Right ventricle myocardium inferior (tissue), 1 donor: ENCODE measurements at places on chromosomes 12 and 14. TPM values are rescaled to one million over a fixed set of nuclear protein-coding genes. Genes with fewer than 3 reads are reported as not detected.

DNA sequence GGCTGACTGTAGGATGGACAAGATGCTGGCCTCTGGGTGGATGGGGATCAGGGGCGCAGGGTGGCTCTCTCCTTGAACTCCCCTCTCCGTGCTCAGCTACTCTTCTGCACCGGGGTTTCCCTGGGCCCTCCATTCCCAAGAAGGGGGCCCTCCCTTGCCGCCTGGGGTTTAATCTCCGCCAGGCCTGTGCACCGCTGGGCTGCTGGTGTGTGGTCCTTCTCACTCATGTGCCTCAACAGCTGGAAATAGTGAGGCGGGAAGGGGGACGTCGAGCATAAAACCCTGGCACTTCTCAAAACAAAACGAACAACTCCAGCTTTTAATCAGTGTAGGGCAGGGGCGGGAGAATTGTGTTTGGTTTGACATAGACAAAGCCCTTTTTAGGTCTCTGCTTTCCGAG lies 19.0 kb upstream of the SMOC1 start:
- no peak for DNase-seq

DNA sequence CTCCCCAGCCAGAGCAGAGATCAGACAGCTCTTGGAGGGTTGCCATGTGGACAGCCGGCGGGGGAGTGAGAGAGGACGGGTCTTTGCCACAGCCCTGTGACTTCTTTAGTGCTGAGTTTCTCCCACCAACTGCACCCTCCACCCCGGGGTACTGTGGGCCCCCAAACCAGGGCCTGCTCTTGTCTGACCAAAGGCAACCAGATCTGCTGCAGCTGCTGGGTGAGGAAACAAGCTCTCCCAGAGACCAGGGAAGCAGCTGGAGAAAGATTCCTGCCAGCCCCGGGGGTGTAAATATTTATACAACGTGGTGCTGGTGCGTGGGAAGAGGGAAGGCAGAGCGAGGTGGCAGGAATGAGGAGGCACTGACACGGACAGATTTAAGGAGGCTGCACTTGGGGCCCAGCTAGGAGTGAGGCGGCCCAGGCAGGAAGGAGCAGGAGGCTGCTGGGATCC lies 14.3 kb upstream of the ZFP36L1 start:
- DNase-seq, result peak; percentile 76

DNA sequence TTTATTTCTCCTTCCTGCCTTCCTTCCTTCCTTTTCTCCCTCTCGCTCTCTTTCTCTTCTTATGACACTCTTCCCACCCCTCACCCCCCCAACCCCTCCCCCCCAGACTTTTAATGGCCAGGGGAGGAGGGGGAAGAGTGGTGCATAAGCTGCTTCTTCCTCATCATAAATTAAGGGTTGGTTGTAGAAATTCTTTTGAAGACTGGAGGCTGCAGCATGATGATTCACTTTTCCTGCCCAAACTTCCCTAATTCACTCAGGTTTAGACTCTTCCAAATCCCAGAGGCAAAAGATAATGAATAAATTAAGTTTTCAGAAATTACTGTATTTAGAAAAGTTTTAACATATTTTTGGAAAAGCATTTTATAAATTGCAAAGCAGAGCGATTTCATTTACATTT lies 58.2 kb downstream of the GRIP1 start:
- no peak for DNase-seq

DNA sequence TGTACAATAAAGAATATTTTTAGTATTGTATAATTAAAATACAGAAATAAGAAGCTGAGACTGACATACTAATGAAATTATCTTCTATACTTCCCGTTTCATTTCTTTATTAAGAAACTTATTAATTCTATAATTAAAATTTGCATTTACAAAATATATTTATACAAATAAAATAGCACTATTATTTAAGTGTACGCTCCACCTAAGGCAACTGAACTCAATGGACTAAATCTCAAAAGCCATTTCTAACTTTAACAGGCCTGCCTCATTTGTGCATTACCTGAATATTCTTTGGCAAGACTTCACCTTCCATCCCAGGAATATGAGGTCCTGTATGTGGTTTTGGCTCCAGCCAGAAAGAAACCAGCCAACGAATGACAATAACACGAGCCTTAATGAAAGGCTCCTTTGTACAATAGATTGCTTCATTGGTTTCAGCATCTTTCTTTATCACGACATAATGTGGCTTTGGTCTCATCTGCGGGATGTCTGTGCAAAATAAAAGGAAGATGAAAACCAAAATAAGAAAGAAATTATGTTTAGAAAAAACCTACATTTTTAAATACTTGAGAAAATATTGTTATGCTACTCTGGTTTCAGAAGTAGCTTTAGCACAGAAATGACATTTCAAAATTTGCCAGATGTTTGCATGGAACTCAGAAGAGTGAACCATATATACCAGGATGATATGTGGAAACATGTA lies 58.7 kb downstream of the RALGAPA1 start:
- no peak for DNase-seq

GRCh38 chr14:104247336-104248202 lies 109.2 kb downstream of the KIF26A start:
- peak; percentile 42 for DNase-seq

DNA sequence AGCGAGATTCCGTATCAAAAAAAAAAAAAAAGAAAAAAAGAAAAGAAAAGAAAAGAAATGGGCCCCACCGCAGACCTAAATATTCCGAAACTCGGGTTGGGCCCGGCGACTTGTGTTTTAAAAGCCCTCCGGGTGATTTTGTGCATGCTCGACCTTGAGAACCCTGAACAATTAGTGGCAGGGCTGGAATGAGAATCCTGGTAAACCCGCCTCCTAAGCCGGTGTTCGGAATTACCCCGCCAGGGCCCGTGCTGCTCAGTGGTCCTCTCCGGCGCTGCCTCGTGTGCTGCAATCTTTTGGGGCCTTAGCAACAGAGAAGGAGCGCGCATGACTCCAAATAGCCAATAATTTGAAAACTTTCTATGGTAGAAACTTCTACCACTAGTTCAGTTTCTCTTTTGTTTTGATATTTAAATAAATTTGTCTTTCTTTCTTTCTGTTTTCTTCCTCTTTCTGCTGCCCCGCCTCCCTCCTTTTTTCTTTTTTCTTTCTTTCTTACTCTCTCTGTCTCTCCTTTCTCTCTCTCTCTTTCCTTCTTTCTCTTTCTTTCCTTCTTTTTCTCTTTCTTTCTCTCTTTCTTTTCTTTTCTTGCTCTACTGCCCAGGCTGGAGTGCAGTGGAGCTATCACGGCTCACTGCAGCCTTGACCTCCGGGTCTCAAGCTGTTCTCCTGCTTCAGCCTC lies 1.5 kb upstream of the GALNT6 start:
- no peak for DNase-seq

DNA sequence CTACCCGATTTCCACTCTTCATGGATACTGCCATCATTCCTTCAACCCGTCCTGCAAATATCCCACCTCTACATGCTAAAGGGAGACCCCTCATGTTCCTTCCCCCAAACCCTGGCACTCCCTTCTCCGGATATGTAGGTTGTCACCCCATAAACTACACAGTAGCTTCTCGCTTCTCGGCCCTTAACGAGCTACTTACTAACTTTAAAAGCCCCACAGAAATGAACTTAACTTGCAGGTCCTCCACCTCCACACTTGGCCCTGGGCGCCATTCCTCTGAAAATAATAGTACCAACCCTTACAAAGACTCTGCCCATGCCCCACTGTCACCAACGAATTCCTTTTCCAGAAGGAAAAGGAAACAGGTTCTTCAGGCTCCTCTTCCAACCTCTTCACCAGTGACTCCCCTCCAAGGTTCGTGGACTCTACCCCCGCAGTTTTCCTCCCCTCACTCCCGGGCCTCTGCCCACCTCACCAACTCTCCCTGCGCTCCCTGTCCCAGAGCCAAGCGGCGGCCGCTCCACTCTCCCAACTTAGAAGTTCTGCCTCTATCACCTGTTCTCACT lies 1.2 kb downstream of the SPPL3 start:
- DNase-seq, result no peak

GRCh38 chr12:91819132-91819447 lies 326.6 kb downstream of the BTG1 start:
- DNase-seq, result no peak

DNA sequence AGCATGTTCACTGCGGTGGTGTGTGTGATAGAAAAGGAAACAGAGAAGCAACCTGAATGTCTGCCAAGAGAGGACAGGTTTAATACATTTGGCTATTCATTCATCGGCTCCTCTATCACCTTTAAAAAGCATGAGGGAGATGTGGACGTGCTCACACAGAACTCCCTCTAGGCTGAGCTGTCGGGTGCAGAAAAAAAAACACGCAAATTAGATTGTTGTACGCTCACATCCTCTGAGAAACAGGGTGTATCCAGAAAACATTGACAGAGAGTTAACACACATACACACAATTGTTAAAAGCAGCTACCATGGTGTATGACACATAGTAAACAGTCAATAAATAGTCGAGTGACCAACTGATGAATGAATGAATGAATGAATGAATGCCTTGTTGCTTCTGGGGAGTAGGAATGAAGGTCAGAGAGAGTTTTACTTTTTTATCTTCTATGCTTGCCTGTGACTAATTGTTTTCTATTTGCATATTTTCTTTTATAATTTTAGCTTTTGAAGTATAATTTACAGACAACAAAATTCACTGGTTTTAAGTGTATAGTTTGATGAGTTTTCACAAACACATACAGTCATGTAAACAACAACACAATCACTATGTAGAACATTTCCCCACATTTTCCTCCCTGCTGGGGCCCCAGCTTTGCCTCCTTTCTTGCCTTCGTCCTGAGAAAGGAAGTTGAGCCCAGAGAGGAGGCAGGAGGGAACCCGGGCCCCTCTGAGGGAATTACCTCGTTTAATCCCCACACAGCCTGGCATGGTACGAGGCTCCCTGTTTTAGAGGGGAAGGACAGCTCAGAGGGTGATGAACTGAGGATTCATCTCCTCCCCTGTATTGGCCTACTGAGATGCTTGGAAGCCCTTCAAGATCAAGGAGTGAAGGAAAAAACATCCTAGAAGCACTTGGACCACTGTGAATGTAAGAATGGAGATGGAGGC lies 19.7 kb upstream of the FAM222A start:
- no peak for DNase-seq

DNA sequence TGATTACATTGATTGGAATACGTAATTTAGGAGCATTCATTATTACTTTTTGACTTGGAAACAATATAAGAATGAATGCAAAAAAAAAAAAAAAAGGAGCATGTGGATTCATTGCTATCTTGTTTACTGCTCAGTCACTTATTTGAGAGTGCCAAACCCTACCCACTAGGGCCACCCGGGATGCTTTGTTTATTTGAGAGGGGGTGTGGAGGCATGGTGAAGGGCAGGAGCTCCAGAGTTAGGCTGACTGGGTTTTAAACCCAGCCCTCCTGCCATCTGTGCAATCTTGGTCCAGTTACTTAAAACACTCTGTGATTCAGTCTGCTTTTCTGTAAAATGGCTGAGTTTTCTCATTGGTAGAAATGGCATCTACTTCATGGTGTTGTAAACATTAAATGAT lies 195.2 kb downstream of the RAD51B start:
- no peak for DNase-seq

- DNase-seq, result no peak
These were observed 97.2 kb downstream of the PCNX1 start for GRCh38 chr14:71004481-71004880.

DNA sequence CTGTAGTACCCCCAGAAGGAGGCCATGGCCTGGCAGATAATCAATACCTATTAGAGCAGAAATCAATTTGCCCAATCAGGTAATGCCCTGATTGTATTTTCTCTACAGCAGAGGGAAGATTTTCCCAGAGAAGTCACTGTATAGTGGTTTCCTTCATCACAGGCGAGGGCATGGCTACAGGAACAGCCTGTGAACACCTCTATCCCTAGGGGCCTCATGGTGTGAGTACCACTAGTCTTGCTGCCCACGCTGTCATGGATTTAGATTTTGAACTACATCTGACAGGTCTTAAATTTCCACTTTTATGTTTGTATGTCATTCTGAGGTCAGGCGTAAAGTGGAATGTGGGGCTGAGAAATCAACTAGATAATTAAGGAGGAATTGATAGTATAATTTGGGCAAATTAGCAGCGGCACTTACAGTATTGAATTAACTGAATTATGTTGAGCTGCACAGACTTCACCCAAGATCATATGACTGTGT lies 42.4 kb upstream of the STXBP6 start:
- DNase-seq, result no peak

DNA sequence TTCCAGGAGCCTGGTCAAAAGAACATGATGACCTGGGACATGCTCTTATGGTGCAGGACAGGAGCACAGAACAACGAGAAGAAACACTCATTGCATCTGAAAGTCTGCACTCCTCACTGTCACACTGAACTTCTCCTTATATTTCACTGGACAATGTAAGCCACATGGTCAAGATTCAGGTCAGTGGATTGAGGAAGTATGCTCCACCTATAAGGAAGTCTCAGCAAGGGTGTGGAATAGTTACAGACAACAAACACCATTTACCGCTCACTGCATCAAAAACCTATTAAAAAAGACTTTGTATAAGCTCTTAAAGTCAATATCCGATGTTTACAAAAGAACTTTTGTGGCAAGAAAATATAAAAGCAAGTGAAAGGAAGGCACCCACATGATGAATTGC lies 153.1 kb upstream of the FOXG1 start:
- no peak for DNase-seq

DNA sequence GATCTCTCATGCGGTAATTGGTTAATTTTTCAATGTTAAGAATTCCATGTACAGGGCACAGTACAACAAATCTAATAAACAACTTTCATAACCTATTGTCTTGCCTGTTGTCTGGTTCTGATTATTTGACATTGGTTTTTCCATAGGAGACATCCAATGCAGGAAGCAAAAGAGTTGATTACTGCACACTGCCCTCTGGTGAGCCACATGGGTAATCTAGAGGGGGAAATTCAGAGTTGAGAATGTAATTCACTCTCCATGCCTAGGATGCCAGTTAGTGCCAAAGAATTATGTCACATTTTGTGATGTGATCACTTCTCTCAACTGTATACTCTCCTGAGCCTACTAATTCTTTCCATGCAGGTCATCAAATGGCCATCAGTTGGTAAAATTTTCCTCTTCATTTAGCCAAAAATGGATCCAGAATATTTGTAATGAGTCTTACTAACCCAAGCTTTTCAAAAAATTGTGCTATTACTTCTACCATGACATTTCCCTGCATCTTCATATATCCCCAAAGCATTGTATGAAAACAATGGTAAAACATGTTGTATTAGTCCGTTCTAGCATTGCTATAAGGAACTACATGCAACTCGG lies 17.7 kb upstream of the CCDC91 start:
- DNase-seq, result no peak

The KRT2 gene
- total RNA-seq, result not detected

The ZNF140 gene
- 6.3 TPM for total RNA-seq

The GPR33 gene
- total RNA-seq, result not detected

The TAS2R42 gene
- not detected for total RNA-seq

The ETNK1 gene
- 17.0 TPM for total RNA-seq

The ALDH1L2 gene
- total RNA-seq, result 2.7 TPM

The ABHD12B gene
- total RNA-seq, result not detected

The RD3L gene
- 25.1 TPM for total RNA-seq
